Kidney tubule cell (primary cell): ENCODE measurements at places on chromosomes 7 and 10.

DNA sequence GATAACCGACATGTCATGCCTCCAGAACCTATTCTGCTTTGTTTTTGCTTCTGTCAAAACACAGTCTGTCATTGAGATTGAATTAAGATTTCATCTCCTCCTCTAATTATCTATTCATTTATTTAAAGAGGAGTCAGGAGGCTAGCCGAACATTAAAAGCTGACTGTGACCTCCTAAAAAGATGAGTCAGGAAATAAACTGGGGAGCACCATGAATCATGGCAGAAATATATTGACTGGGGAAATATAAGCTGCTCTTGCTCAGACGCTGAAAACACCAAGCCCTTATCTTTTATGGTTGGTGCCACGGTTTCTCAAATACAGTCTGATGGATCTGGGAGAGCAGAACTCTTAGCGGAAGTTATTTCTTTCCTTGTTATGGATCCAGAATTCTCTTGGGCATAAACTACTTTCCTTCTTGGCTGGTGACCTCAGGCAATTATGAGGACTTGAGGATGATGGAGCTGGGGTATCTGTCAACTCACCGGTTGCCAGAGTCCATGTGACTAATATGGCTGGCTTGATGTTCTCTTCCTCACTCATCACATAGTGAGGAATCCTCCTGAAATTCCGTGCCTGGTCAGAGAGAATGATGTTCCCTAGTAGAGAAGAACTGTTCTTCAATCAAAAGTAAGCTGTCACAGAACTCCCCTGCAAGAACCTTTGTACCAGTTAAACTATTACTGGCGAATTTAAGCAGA is 307.6 kb upstream of the PHYHIPL start:
- no peak for DNase-seq

- DNase-seq: no peak
These were observed 78.2 kb upstream of the IFRD1 start for GRCh38 chr7:112372101-112372500.

GRCh38 chr7:120856621-120857352 is 1.2 kb downstream of the TSPAN12 start:
- peak; percentile 59 for DNase-seq

GRCh38 chr10:4088354-4089066 is 303.5 kb upstream of the KLF6 start:
- DNase-seq: no peak

GRCh38 chr10:34689053-34689452 is 126.0 kb downstream of the PARD3 start:
- peak; percentile 32 for DNase-seq

- peak; percentile 96 for DNase-seq
These were observed 55.0 kb downstream of the SNX10 start for GRCh38 chr7:26346611-26347203.

DNA sequence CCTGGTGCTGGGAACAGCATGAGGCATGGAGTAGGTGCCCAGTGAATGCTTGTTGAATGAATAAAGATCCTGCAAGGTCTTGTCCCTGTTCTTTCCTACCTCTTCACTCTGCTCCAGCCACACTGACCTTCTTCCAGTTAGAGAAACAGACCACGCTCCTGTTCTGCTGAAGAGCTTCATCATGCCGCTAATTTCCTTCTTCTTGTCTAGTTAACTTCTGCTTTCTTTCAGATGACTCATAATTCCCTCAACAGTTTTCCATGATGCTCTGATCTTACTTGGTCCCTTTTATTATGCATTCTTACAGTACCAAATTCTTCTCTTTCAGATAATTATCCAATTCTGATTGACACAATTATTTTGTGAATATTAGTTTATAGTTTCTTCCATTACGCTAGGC is 59.5 kb upstream of the C1QL3 start:
- no peak for DNase-seq

DNA sequence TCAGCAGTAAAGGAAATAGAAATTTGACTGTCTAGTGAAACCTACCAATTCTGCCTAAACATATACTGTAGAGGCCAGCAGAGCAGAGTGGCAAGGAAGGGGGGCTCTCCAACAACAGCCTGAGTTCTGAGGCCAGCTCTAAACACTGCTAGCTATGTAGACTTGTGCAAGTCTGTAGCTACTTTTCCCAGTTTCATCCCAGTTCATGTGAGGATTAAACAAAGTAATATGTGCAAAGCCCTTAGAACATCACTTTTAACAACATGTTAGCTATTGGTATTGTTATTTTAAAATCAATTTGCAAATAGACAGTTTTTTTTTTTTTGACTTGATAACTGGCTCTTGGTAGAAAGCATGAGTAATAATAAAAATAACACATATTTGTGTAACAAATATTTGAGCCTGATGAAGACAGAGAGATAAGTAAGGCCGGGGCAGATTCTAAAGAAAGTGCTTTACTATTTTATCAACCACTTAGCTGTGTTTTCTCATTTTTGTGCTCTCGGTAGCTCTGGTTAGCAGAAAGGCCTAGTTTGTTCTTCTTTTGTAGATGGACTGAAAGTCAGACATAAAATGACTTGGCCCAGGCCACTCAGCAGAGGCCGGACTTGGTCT is 9.3 kb downstream of the CHST12 start:
- DNase-seq: no peak

DNA sequence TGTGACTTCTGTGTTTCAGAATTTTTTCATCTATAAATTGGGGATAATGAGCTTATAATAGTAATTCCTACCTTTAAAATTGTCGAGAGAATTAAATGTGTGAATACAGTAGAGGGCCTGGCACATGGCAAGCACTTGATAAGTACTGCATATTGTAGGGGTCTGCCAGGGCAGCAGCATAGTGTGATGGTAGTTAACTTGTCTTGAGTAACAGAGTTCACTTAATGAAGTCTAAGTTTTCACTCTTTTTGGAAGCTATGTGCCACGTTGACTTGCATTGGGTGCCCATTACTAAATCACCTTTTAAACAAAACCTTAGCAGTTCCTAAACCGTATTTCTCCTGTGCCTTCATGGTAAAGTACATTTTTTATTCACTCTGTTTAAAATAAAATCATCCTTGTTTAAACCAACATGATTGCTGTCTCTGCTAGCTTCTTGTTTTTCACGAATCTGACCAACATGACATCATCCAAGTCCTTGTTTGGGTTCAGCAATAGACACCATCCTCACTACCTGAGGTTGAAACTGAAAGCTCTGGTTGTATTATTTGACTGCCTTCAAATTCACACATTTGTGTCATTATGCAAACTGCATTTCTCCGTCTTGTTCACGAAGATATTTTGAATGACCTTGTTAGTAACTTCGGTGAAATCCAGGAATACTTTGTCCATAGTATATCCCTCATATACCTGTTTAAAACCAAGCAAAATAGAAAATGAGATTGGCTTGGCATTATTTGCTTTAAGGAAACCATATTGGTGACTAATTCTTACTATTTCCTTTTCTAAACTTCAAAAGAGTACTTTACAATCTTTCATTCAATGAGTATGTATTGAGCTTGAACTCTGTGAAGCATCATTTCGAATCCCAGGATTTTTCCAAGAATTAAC is 340.2 kb downstream of the SUGCT start:
- DNase-seq: no peak

- DNase-seq: peak; percentile 27
These were observed 1.4 kb downstream of the SFR1 start for GRCh38 chr10:104123397-104123796.

DNA sequence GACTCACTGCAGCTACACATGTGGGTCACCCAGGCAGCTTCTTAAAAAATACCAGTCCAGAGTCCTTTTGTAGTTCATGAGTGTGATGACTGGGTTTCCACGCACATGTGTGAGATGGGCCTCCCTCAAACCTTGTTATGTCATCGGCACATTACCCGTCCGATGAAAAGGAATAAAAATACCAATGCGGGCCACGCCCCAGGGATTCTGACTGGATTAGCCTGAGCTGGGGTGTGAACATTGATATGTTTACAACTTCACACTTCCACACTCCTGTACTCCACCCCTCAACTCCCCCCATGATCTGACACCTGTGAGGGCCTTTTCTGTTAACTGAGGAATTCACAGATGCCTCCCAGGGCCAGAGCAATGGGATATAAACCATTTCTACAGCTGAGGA is 6.2 kb downstream of the SLC29A3 start:
- no peak for DNase-seq

- DNase-seq: no peak
These were observed 30.5 kb downstream of the KAT6B start for GRCh38 chr10:74856940-74857339.
